ENCODE measurements at places on chromosomes 3 and 15.

- no peak for DNase-seq
Observed at GRCh38 chr3:64053581-64053980, 30.3 kb upstream of the PSMD6 start.

GRCh38 chr3:52313188-52313773 lies 2.8 kb upstream of the DNAH1 start:
- no peak for DNase-seq

DNA sequence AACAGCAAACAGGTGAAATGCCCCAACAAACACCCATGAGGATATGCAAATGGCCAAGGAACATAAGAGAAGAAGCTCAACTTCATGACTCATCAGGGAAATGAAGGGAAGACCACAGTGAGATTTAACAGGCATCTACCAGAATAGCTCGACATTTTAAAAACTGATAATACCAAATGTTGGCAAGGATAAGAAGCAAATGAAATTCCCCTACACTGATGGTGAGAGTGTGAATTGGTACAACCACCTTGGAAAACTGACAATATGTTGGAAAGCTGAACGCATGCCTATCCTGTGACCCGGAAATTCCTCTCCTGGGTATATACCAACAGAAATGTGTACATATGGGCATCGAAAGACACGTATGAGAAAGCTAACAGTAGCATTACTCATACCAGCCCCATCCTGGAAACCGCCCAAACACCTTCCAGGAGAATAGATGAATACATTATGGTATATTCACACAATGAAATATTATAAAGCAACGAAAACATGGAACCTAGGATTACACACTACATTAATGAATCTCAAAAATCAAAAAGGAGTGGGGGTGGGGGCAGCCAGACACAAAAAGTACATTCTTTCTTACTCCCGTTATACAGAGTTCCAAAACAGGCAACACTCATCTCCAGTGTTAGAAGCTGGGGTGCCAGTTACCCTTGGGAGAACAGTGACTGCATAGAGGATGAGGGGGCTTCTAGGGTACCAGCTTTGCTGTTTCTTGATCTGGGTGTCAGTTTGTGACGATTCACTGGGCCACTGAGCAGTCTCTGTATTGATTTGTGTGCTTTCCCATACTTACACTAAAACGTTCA lies 16.9 kb downstream of the RFTN1 start:
- DNase-seq = no peak

- no peak for DNase-seq
Observed at GRCh38 chr3:177764377-177764912, 567.2 kb upstream of the TBL1XR1 start.

- peak; percentile 78 for DNase-seq
Observed at GRCh38 chr3:139835830-139836683, 98.9 kb upstream of the CLSTN2 start.
